Urinary bladder (tissue), 4 donors: ENCODE measurements at places on chromosomes 3 and 15. TPM values are rescaled to one million over a fixed set of nuclear protein-coding genes. Genes with fewer than 3 reads are reported as not detected.

DNA sequence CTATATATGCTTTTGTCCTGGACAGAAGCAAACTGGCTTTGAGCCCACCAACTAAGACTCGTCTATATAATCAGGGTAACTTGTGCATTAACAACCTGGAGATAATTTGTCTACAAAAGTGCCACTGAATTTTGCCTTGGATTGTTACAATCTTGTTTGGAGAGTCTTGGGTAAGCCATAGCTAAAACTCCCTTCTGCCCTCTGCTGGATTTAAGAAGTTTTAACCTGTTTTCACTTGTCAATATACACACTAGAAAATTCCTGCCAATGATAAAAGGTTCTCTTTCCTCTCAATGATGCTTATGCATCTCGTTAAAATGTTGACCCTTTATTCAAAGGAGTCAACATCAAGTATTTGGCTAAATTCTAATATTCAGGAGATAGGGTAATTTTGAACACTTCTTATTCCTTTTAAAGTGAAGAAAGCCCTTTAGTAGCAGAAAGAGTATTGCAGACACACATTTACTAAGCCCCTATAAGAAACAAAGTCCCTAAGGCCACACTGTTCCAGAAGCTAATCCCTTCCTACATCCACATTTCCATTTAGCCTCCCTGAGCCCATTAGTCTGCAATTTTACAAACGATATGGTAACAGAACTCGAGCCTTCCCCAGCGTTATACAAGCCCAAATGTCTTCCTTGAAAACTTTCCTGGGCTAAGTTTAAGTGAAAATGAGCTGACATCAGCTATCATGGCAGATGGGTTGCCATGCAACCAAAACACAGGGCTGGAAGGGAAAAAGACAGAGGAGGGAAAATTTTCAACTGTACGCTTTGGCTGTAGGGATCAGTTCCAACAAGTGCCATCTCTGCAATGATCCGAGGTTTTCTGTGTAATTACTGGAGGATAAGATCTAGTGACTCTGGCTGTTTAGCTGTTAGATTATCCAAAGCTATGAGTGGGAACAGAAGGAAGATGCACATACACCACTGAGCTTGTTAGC lies 75.9 kb upstream of the FGF12 start:
- DNase-seq = no peak

FAM131A gene
- 15.9 TPM for total RNA-seq

DNA sequence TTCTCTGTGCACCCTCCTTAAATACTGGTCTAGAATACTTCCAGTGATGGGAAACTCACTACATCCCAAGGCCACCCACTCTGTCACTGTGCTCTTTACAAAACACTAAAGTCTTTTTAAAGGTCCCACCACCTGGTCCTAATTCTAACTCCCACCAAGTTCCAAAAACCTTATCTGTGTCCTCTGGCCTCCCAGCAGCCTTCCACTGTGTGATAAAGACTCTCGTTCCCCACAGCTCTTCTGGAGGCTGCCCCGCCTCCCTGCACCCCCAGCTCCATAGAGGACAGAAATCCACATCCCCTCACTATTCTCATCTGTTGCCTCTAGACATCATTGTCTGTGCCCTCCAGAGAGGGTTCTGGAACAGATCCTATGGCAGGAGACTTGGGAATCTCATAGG lies 276.4 kb downstream of the FAM43A start:
- no peak for DNase-seq

- DNase-seq = no peak
Observed at GRCh38 chr3:56590814-56591213, 33.8 kb downstream of the CCDC66 start.

GRCh38 chr15:94042180-94042928 lies 189.0 kb upstream of the MCTP2 start:
- DNase-seq = no peak

CAMKV gene
- 0.37 TPM for total RNA-seq

CELF6 gene
- 1.5 TPM for total RNA-seq

- DNase-seq = no peak
Observed at GRCh38 chr3:98735761-98736269, 27.3 kb upstream of the ST3GAL6 start.

- DNase-seq = no peak
Observed at GRCh38 chr3:85161544-85161943, 202.8 kb downstream of the CADM2 start.

TMEM212 gene
- not detected for total RNA-seq

- no peak for DNase-seq
Observed at GRCh38 chr3:113054552-113054951, 63.8 kb downstream of the GTPBP8 start.

GRCh38 chr3:42601896-42602581 lies 1.6 kb downstream of the NKTR start:
- no peak for DNase-seq

DNA sequence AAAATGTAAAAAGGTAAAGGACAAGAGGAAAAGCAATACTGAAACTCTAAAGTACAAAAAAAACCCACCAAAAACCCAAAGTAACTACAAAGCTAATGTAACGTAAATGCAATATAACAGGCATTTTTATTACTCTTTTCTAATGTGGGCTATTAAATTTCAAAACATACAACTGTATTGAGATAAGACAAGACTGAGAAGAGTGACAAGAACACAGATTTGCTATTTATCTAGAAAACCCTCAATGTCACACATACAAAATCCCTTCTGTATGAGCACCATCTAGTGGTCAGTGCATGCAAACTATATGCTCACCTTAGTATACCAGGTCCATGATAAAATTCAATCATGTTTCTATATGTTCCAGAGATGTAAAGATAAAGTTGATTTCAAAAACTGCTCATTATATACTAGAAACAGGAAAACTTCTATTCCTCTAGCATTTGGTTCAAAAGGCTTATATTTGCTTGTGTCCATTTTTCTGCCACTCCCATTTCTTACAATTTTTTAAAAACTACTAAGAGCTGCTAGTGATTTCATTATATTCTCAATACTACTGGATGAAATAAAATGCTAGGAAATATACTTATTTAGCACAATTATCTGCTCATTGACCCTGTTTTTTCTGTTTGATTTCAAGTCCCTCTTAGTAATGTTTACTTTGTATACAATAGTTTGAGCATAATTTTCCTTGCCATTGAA lies 111.4 kb downstream of the DLG1 start:
- no peak for DNase-seq

- DNase-seq = no peak
Observed at GRCh38 chr3:23103764-23104163, 99.4 kb upstream of the UBE2E2 start.

GRCh38 chr3:37501571-37502313 lies 327.4 kb upstream of the LRRFIP2 start:
- no peak for DNase-seq

TP63 gene
- total RNA-seq = 26.3 TPM
